ENCODE measurements at places on chromosomes 4 and X.

- no peak for DNase-seq
Measured at GRCh38 chrX:130171446-130172126, at the start of gene RAB33A. Gene RAB33A, plus strand, starts transcription at chrX:130171962. Its CDS starts 101 bp downstream, at chrX:130172063.

DNA sequence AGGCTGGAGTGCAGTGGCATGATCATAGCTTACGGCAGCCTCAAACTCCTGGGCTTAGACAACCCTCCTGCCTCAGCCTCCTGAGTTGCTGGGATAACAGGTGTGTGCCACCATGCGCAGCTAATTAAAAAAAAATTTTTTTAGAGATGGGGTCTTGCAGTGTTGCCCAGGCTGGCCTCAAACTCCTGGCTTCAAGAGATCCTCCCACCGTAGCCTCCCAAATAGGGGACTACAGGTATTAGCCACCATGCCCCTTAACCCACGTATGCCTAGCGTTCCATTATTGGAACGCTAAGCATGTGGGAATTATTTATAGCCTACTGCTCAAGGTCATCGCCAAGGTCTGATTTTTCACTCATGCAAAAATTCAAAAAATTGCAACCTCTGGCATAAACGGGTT, 20.3 kb upstream of the UBE2D3 start:
- DNase-seq: no peak

DNA sequence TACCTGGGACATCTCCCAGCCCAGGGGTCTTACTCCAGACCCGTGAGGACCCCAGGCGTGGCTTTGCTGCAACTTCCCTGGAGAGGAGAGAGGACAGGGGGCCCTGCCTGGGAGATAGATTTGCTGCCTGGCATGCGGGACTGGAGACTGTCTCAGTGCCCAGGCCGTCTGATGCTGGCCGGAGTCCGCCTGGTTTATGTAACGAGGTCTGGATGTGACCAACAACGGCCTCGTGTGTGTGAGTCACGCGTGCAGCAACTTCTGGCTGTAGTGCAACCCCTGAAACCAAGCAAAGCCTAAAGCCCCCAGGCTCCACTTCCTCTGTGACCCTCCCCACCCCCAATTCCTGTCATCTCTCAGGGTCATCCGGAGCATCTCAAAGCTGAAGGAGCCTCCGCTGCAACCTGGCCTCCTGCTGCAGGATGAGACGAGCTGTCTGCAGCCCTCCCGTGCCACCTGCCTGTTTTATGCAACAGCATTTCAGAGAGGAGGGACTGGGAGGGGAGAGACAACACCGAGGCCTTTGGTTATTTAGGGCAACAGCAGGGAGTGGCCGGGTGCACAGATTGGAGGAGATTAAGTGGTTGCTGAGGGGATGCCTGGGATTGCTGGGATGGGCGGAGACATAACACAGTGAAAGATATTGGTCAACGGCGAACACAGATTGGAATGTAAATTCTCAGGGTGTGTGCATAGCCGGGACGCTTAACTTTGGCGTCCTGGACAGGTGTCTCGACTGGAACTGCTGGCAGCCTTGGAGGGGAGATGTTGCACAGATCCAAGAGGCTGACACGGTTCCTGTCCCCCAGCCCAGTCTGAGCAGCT, 16.0 kb downstream of the XG start:
- peak; percentile 75 for DNase-seq

- no peak for DNase-seq
Measured at GRCh38 chrX:57232658-57233360, 53.7 kb upstream of the FAAH2 start.

- peak; percentile 8 for DNase-seq
Measured at GRCh38 chr4:111854494-111855087, 290.7 kb upstream of the FAM241A start.

GRCh38 chr4:19156786-19157185, 1094.9 kb upstream of the SLIT2 start:
- no peak for DNase-seq

DNA sequence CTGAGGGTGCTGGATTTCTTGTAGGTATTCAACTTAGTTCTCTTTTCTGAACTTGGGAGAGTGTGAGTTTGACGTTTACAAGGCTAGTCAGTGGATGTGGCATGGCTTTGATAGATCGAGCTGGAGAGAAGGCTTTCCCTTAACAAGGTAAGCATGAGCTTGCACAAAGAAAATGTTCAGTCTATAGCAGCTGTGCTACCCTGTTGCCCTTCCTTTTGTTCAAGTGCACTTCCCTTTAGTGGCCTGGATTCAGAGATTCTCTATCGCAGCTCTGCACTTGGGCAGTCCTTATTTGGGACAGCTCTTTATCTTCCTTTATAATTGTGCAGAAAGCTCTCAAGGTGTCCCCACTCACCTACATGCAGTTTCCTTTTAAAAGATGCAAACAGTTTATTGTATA, 198.0 kb downstream of the ARHGAP24 start:
- no peak for DNase-seq

GRCh38 chr4:158121161-158121579, 51.7 kb downstream of the GASK1B start:
- DNase-seq: peak; percentile 89

DNA sequence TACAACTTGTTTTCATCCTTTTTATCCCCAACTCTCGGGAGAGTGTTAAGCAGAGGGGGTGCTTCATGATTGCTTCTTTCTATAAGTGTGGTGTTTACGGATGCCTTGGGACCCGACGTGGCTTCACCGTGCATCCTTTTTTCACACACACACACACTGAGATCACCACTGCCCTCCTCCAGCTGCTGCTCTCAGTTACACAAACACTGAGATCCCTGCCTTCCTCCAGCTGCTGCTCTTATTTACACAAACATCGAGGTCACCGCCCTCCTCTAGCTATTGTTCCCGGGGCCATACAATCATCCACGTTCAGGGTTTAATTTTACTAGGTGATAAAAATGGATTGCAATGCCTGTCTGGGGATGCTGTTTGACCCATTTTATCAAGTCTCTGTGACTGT, 155.4 kb upstream of the FAM9B start:
- no peak for DNase-seq

GRCh38 chr4:165464376-165464775, 85.6 kb downstream of the CPE start:
- no peak for DNase-seq

- DNase-seq: no peak
Measured at GRCh38 chr4:96063639-96064038, 223.7 kb downstream of the PDHA2 start.

GRCh38 chr4:73850261-73850970, 2.7 kb upstream of the PF4V1 start:
- DNase-seq: no peak

DNA sequence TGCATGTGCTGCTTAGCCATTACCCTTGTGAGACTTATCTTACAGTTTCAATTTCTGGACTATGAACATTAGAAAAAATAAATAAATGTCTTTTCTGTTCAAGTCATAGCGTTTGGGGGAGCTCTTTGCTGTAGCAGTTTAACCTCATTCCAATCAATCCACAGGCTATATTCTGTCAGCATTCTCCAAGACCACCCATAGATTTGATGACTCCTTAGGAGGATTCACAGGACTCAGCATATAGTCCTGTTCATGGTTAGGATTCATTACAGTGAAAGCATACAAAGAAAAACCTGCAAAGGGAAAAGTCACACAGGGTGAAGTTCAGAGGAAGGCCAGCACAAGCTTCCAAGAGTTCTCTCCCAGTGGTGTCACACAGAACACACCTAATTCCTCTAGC, 180.5 kb downstream of the ADAMTS3 start:
- DNase-seq: no peak

- no peak for DNase-seq
Measured at GRCh38 chr4:185040523-185040922, 22.2 kb downstream of the HELT start.

DNA sequence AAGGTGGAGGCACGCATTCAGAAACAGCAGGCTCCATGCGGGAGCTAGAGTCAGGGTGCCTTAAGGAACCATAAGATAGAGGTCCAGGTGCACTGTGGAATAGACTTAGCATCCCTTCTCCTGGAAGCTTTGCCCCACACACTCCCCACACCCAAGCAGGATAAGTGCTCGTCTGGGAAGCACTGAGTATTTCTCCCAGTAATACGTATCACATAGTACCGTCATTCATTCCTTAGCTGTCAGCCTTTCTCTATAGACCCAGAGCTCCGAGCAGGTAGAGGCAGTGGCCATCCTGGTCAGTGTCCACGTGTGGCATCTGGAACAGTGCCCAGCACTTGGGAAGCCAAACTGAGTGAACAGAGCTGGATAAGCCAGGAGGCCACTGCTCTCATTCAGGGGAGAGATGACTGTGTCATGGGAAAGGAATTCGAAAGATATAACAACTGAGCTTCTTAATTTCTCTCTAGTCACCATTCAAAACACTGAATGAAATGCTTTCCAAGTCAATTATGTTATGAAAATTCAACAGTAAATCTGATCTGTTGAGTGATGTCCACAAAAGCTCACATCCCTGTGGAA, 9.9 kb downstream of the APBB2 start:
- DNase-seq: no peak

- peak; percentile 65 for DNase-seq
Measured at GRCh38 chr4:123599920-123600810, 203.6 kb downstream of the SPRY1 start.

DNA sequence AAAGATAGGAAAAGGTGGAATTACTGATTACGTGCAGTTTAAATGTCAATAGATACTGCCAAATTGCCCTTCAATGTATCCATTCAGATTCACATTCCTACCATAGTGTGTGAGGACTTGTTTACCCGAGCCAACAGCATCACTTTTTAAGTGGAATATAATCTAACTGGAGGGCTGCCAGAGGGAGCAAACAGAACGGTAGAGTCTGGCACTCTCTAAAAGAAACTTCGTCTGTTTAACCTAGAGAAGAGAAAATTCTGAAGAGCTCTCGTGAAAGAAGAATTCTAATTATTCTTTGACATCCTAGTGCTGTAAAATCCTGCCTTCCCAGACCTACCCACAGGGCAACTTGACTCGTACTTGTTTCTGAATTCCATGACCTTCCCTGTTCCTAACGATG, 23.2 kb downstream of the SMIM43 start:
- no peak for DNase-seq

GRCh38 chrX:101009090-101009489, 39.6 kb downstream of the ARL13A start:
- DNase-seq: no peak

DNA sequence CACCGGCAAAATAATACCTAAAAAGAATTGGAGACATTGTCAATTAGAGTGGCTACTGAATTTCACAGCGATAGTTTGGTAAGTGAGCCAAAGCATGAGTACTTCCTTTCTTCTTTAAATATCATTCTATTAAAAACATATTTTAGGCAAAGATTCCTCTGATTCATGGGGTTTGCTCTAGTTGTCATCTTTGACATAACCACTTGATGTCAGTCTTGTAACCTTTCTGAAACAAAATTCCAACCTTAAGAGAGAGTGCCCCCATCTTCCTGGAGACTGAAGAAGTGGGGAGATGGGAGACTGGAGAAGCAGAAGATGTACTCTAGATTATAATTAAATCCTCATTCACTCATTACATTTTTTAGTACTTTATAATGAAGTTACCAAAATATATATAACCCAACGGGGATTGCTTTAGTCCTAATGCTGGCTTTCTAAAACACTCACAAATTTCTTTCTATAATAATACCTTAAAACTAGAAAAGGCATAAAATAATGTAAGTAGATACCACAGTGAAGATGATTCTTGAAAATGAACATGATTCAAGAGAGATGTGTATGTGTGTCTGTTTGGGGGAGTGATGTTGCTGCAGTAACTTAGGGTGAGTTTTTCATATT, 96.4 kb downstream of the EMCN start:
- no peak for DNase-seq

- no peak for DNase-seq
Measured at GRCh38 chr4:61995717-61996340, 795.7 kb downstream of the ADGRL3 start.

DNA sequence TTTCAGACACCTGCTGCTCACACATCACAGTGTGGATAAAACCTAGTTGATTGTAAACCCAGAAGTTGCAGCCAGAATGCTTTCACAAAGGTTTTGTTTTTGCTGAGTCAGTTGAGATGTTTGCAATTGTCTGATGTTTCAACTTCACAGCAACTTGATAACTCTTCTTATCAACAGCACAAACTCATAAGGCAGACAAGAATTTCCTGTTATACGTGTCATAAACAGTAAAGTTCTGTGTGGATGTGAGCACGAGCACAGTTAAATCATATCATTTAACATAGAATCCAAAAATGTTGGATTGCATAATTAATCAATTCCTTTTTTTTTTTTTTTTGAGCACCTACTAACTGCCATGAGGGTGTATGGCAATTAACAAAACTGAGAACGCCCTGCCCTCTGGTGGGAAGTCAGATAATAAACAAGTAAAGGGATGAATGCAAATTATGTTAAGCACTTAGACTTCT, 512.2 kb downstream of the PDHA2 start:
- DNase-seq: no peak

GRCh38 chrX:153305972-153306371, 15.6 kb downstream of the PNMA6F start:
- DNase-seq: peak; percentile 69

DNA sequence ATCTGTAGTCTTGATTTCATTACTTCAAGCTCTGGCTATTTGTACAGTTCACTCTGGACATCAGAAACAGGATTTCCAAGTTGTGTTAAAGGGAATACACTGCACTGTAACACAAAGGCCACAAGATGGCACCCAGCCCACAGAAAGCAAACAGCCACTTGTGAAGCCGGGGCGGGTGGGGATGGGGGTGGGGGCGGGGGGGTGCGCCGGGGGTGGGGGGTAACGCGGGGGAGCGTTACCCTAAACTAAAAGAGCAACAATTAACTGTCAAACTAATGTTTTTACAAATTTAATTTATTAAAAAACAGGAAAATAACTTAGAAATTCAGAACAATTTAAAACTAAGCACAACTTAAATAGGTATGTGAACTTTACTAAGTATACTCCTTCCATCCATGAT, 27.3 kb downstream of the PRDX4 start:
- DNase-seq: peak; percentile 46

GRCh38 chrX:110992611-110993010, 103.4 kb upstream of the PAK3 start:
- no peak for DNase-seq

GRCh38 chrX:110383414-110383813, 24.8 kb downstream of the RTL9 start:
- DNase-seq: no peak

DNA sequence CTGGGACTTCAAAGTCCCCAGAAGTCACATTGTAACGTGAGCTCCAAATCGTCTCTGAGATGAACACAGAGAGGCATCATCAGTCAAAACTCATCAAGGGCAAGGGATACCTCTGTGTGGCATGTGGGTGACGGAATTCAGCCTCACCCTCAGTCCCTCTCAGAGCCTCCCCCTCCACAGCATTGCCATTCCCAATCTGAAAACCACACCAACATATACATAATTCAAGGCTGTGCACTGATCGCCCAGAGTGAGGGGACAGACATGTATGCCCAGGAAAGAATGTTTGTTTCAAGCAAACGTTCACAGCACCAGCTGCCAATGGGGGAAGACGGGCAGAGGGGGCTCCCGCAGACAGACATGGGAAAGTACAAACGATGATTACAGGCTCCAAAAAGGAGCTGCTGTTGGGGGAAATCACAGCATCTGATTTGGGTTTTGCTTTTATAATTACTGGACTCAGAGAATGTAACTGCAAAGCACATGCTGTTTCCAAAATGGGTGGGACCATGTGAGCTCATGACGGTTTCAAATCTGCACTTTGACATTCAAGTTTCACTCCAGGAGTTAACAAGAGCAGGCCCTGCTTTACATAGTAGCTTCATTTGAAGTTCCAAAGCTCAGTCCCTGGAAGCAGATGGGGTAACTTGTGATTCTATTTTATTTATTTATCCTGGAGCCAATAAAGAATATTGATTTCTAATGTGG, 88.3 kb downstream of the CLCN4 start:
- DNase-seq: no peak

GRCh38 chr4:101649790-101650515, 140.6 kb upstream of the BANK1 start:
- DNase-seq: no peak

Data from inflammatory macrophage treated with lipopolysaccharide for 1 hour (primary cell).